ENCODE measurements at places on chromosomes 3 and 15.

DNA sequence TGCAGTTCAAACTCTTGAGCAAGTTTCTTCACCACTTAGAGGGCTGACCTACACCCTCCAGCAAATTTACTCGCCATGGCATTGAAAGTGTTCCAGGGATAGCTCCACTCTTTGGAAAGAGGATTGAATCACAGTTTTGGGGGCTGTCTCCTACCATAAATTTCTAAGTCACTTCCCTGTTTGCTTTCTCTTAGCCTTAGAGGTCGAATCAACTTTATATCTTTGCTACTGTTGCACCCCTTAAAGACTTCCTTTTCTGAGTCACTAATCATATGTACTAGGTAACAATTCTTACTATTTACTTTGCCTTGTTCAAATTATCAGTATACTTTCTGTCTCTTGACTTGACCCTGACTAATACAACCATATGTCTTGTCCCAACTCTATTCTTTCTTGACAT lies 1151.8 kb upstream of the ALCAM start:
- no peak for DNase-seq

DNA sequence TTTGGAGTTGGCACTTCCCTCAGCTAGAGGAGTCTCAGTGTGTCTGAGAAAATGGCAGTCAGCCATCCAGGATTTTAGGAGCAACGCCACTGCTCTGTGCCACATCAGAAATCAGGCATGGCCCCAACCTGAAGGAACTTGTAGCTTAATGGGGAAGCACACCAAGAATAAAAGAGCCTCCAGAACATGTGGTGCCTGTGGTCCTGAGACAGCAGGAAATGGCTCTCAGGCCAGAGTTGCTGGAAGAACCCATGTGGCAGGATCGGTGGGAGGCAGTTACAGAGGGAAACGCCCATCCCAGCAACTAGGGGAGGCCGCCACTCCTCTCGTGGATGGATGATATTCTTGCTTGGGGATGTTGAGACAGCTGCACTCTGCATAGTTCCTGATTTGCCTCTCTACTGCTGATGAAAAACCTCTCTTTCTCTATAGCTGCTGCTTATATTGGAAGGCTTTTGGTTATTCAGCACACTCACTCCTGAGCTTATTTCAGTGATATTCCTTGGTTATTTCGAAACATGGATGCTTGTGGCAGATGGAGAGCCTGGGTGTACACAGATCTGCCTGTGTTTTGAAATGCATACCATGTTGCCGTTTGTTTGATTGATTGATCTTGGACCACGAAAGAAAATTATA lies 52.4 kb downstream of the KLHL25 start:
- no peak for DNase-seq

DNA sequence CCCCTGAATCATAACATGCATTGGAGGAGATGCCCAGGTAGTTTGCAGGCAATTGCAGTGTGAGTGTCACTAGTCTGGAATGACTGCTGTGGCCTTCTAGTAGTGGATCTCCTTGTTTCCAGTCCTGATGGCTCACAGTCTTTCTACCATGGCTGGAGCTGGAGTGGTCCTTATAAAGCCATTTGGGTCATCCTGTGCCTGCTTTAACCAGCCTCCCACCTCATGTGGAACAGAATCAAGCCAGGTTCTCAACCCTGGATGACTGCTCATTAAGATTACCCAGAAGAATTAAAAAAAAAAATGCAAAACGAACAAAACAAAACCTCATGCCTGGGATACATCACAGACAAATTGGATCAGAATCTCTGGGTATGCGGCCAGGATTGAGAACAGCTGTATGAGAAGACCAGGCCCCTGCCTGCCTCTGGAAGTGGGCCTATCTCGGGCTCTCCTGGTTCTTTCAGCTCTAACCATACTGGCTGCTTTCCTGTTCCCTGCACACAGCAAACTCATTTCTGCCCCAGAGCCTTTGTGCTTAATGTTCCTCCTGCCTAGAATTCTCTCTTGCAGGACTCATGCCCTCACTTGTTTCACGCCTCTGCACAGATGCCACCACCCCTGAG lies 96.4 kb downstream of the ITPR1 start:
- DNase-seq, result no peak

GRCh38 chr3:62655691-62656063 lies 219.5 kb downstream of the CADPS start:
- no peak for DNase-seq
